Suppressor macrophage treated with lipopolysaccharide for 1 hour (primary cell): ENCODE measurements at places on chromosomes 6 and 20.
A peak's percentile ranks its signal among the peaks of the same experiment; 100 is the strongest.

GRCh38 chr20:24493181-24493580 lies 23.8 kb downstream of the SYNDIG1 start:
- DNase-seq = no peak

DNA sequence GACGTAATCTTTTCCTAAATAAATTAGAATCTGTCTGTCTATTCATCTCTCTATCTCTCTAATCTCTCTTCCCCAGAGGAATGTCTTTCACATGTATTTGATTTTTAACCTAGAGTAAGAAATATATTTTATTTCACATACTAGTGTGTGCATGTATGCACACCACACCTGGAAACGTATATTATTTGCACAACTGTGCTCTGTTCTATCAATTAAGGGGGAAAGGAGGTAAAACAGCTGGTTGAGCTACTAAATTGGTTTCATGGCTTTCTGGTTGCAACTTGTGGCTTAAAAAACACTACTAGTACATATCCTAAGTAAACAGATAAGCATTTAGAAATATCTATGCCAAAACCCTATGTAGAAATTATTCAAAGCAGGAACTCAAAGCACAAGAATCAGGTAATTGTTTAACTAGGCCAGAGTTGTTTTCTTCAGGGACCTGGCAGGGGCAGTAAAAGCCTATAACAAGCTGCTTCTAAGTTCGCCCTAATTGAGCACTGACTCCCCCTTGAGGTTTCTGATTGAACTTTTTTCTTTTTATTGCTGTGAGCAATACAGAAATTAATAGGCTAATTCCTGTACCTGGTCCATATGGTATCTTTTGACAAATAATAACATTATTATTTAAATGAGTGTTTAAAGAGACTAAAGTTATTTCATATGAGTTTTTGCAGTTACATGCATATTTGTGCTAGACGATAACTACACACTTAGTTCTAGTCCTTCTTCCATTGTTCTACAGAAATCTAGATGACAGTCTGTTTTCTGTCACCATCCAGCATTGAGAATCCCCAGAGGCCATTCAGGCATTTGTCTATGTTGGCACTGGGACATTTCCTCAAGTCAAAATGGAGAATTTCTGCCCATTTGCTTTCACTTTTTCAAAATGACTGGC lies 88.6 kb downstream of the MCHR2 start:
- peak; percentile 39 for DNase-seq

DNA sequence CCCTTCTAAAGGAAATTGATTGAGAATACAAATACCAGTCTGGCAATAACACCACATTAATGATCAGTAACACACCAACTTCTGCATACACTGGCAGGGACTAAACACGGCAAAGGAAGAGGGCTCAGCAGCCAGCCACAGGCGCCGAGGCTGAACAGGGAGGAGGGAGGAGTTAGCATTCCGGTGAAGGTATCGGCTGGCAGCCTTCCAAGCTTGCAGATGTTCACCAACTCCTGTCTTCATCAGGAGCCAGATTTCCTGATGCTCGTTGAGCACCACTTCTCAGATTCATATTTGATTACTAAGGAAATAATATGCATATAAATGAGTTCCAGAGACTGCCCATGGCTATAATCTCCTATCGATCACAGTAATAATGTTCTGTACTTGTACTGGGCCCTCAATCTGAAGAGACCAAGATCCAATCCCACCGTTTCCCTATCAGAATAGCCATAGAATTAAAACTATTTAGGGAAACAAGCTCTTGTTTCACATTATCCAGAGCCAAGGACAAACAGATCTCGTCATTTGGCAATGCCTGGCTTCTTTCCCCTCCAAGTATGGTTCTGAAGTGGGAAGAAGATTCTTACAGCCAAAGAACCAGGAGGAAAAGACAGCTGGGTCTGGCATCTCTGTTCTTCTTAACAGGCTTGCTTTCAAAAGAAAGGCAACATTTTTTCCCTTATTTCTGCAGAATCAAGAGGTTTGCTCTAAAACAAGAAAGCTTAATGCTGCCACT lies 42.2 kb downstream of the GFOD1 start:
- DNase-seq = no peak

DNA sequence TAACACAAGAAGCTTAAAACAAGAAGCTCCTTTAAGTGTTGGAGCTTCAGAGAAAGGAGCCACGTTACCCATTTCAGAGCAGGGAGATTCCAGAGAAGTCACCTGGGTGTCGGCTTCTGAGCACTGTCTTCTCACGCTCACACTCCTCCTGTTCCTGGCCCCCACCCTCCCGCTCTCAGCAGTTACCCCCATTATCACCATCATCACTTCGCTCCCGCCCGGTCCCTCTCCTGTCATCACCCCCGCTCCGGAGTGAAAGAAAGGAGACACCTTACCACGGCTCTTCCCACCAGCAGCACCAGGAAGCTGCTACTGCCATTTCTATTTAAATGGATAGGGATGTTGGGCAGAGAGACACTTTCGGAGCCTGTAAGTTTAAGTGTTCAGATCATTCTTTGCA lies 123.9 kb downstream of the GMPR start:
- DNase-seq = no peak

- peak; percentile 52 for DNase-seq
Measured at GRCh38 chr20:12203981-12204380, 286.3 kb downstream of the BTBD3 start.

- DNase-seq = no peak
Measured at GRCh38 chr6:129643968-129644367, 66.0 kb downstream of the ARHGAP18 start.

GRCh38 chr6:143426026-143426425 lies 24.5 kb downstream of the ADAT2 start:
- DNase-seq = no peak

- DNase-seq = peak; percentile 36
Measured at GRCh38 chr6:142207265-142207877, 60.3 kb downstream of the VTA1 start.

- DNase-seq = no peak
Measured at GRCh38 chr6:35386989-35387388, 44.6 kb downstream of the PPARD start.

GRCh38 chr6:105424175-105424783 lies 21.4 kb upstream of the PREP start:
- DNase-seq = peak; percentile 76

DNA sequence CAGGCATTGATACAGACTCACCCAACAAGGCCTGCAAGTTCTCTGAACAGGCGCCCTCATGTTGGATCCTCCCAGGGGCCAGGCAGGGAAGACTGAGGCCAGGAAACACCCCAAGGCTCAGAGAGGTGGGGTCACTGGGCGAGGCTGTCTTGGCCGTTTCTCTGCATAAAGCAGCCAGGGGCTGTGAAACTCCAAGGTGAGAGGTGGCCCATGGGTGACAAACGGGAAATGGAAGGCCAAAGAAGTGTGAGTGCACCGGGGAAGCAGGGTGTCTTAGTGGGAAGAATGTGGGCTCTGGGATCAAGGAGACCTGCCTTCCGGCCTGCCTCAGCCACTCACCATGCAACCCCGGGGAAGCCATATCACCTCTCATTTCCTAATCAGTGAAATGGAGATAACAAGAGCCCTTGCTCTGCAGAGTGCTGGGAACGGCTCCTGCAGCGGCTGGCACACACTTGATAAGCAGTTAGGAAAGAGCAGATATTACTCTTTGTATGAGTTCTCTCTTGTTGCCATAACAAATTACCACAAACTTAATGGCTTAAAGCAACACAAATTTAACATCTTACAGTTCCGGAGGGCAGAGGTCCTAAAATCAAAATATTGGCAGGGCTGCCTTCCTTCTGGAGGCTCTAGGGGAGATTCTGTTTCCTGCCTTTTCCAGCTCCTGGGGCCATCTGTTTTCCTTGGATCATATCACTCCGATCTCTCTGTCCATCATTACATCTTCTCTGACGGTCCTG lies 168.6 kb downstream of the NFATC2 start:
- no peak for DNase-seq

DNA sequence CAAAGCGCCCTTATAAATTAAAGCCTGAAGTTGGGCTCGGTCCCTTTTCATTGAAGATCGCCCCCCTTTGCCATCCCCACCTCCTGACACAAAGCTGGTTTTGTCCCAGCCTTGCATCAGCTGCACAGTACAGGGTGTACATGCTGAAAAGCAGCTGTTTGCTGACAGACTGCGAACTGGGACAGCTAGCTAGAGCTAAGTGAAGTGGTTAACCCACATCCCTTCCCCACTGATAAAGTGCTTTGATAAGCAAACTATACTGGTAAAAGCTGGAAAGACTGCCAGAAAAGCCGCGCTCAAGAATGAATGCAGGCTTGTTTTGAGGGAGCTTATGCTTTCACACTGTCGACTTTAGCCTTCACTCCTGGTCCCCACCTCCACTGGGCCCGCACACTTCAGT lies 207.3 kb downstream of the GMDS start:
- no peak for DNase-seq

GRCh38 chr6:135784507-135784906 lies 67.0 kb upstream of the PDE7B start:
- no peak for DNase-seq

GRCh38 chr6:83250235-83250634 lies 57.1 kb downstream of the RWDD2A start:
- no peak for DNase-seq

GRCh38 chr20:19070681-19071445 lies 141.6 kb upstream of the SLC24A3 start:
- peak; percentile 47 for DNase-seq

DNA sequence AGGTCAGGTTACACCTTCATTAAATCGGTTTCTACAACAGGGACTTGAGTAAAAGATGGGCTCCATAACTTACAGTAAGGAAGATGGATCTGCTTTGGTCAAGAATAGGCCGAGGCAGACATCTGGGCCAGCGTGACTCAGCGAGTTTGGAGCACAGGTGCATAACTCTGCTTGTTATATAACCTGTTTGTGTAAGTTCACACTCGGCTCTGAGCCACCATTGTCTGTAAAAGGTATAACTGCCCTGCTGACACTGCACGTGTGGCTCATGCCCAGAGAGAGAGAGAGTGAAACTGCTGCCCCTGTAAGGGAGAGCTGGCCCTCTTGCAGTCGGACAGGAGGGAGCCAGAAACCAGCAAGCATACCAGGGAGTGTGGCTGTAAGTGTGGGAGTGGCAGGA lies 737.9 kb upstream of the SLC35B3 start:
- no peak for DNase-seq

DNA sequence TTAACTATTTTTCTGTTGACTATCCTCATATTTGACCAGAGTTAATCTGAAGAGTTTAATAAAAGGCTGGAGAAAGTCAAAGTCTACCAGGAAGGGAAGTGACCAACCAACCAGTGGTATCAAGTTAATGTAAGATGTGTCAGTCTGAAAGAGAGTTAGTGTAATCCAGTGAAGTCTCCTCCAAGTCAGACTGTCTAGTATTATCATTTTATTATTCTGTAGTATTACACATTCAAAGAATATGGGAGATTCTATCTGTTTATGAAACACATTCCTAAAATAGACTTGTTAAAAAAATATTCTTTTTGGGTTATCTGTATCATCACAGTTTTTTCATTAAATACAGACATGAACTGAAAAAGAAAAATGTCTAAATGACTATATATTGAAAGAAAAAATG lies 194.4 kb downstream of the BTBD9 start:
- no peak for DNase-seq

DNA sequence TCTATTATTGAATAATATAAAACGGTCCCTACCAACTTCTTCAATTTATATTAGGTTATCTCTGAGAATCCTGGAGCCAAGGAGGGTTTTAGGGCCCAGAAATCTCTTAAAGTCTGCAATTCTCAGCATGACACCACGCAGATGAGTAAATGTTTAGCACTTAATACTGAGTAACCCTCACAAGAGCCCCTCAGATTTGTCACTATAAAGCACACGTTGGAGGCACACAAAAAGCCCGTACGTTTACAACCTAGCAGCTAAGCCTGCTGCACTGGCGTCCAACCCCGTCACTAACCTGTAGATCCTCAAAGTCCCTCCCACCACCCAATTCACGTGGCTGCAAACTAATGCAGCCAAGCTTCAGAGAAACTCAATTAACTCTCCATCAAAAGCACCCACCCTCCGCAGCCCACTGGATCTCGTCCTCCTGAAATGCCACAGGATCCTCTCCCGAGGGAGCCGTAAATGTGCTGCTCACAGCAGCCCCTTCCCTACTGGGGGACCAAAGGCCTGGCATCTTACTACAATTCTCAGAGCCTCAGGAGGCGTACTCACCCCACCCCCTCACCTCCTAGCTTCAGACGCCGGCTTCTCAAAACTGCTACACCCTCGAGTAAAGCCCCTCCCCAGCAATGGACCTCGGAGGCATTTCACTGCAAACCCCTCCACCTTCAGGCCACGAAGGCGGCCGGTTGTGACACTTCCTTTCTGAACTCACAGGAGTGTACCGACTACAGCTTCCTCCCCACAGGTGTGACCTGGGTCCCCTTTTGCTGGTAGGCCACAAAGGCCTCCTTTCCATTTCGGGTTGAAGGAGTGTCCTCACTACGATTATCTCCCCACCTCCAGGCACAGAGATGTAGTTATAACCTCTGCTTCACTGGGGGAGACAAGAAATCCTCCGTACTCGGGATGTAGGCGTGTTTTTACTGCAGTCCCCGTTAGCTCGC lies 909 bp downstream of the CPNE1 start:
- DNase-seq = peak; percentile 64

DNA sequence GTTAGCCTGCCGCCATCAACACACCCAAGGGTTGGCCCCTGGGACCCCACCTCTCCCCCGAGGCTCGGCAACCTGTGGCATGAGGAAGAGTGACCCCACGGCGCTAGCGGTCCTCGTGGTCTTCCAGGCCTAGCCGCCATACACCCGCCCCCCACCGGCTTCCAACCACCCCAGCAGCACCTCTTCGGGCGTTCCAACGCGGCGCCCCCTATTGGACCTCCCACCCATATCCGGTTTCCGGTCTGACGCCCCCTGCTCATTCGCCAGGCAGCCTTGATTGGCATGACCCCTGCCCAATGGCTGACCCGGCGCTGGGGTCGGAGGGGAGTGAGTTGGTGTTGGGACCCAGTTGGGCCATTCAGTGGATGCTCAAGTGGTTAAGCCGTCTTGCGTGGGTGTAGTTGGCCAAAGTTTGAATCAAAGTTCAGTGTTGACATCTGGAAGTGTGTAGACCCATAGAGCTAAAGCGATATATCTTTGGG lies at the start of gene GNAS-AS1:
Gene GNAS-AS1, minus strand, starts transcription at position 210 of the 482 bp plus-strand sequence.
- no peak for DNase-seq

GRCh38 chr6:79946272-79947190 lies 822 bp downstream of the ELOVL4 start:
- DNase-seq = peak; percentile 8

- no peak for DNase-seq
Measured at GRCh38 chr20:31811796-31812728, 7.1 kb upstream of the MYLK2 start.

DNA sequence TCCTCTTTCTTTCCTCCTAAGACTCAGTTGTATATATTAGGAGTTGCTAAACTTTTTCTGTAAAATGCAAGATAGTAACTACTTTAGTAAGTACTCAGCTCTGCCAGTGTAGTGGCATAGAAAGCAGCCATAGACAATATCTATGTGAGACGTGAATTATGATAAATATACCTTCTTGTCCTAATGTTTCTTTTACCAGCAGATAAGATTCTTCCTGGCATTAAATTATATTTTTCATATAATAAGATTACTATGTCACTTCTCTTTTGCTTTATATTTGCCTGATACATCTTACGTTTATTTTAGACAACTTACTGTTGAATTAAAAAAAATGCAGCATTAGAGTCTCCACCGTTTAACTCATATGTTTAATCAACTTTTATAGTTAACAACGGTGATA lies 51.7 kb downstream of the HDGFL1 start:
- no peak for DNase-seq
